ENCODE measurements at places on chromosomes 6 and 20. TPM values are rescaled to one million over a fixed set of nuclear protein-coding genes. Genes with fewer than 3 reads are reported as not detected.

DNA sequence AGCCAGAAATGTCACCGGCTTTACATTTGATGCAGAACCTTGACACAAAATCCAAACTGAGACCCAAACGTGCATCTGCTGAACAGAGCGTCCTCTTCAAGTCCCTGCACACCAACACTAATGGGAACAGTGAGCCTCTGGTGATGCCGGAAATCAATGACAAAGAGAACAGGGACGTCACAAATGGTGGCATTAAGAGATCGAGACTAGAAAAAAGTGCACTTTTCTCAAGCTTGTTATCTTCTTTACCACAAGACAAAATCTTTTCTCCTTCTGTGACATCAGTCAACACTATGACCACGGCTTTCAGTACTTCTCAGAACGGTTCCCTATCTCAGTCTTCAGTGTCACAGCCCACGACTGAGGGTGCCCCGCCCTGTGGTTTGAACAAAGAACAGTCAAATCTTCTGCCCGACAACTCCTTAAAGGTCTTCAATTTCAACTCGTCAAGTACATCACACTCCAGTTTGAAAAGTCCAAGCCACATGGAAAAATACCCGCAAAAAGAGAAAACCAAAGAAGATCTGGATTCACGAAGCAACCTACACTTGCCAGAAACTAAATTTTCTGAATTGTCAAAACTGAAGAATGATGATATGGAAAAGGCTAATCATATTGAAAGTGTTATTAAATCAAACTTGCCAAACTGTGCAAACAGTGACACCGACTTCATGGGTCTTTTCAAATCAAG lies 108.4 kb downstream of the RTN4IP1 start:
- no peaks in the 10 kb centered on the region for H3K36me3 ChIP-seq
- H3K4me1 ChIP-seq, result peaks cover 16% of the 10 kb centered on the region
- DNase-seq, result peak; percentile 69
- peak overlapping the region; percentile 24 for H3K4me3 ChIP-seq
- H3K27me3 ChIP-seq, result no peaks in the 10 kb centered on the region

- H3K27me3 ChIP-seq, result no peaks in the 10 kb centered on the region
- H3K4me3 ChIP-seq, result no peak overlapping the region
- no peak for DNase-seq
- H3K27ac ChIP-seq, result no peak overlapping the region
These were observed 141.9 kb downstream of the GMPR start for GRCh38 chr6:16380220-16380809.

TM9SF4 gene
- 49.2 TPM for total RNA-seq

OR2J3 gene
- not detected for total RNA-seq

- H3K27ac ChIP-seq, result no peak overlapping the region
- H3K36me3 ChIP-seq, result no peaks in the 10 kb centered on the region
- peaks cover 2% of the 10 kb centered on the region for H3K27me3 ChIP-seq
- no peak overlapping the region for H3K4me3 ChIP-seq
- no peaks in the 10 kb centered on the region for H3K4me1 ChIP-seq
These were observed 34.6 kb downstream of the FBXO5 start for GRCh38 chr6:152948150-152948768.

- H3K27ac ChIP-seq, result peak overlapping the region; percentile 14
- H3K4me1 ChIP-seq, result peaks cover 42% of the 10 kb centered on the region
- no peaks in the 10 kb centered on the region for H3K36me3 ChIP-seq
- no peak for DNase-seq
- H3K4me3 ChIP-seq, result no peak overlapping the region
These were observed 14.0 kb downstream of the DCBLD1 start for GRCh38 chr6:117496383-117496990.

DNA sequence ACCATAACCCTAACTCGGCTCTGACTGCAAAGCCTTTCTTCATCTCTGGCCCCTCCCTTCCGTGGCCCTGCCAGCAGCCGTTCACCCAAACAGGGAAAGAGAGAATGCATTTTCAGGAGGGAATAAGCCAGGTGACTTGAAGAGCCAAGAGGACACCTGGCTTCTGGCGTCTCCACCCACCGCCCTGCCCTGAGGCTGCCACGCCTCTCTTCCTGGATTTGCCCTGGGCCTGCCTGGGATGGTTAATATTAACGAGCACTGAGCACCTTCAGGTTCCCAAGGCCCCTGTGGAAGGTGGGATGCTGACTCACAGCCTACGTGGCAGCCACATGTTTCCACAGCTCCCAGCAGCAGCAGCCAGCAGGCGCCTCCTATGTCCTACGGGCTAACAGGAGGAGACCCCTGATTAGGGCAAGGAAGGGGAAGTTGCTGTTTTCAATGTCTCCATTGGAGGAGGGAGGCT lies 138.0 kb upstream of the RREB1 start:
- no peaks in the 10 kb centered on the region for H3K36me3 ChIP-seq
- H3K27ac ChIP-seq, result no peak overlapping the region
- no peaks in the 10 kb centered on the region for H3K27me3 ChIP-seq
- no peaks in the 10 kb centered on the region for H3K4me1 ChIP-seq
- no peak overlapping the region for H3K4me3 ChIP-seq
- peak; percentile 71 for DNase-seq

- H3K4me3 ChIP-seq, result no peak overlapping the region
- H3K27me3 ChIP-seq, result peaks cover 74% of the 10 kb centered on the region
- H3K27ac ChIP-seq, result no peak overlapping the region
- DNase-seq, result no peak
These were observed 6.6 kb upstream of the CPXM1 start for GRCh38 chr20:2807019-2807418.

DNA sequence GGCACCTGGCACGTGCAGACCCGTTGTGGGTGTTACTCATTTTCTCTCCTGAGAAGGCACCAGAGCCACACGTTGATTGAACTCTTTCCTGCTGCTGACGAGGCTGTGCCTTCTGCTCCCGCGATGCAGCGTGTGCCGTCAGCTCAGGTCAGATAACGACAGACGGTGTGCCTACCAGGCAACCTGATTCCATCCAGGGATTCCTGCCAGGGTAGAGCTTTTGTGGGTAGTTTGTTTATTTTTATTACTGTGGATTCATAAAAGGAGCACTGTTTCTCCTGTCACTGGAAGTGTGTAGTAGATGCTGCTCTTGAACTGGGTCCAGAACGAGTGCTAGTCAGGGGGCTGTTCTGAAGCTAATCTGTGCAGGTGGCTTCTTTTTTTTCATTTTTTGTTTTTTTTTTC lies 20.7 kb downstream of the PRPF6 start:
- peaks cover 4% of the 10 kb centered on the region for H3K4me1 ChIP-seq
- H3K27me3 ChIP-seq, result no peaks in the 10 kb centered on the region
- DNase-seq, result no peak
- H3K27ac ChIP-seq, result no peak overlapping the region
- H3K4me3 ChIP-seq, result no peak overlapping the region

TPX2 gene
- 1.6 TPM for total RNA-seq

GRCh38 chr20:47667531-47668312 lies 117.6 kb downstream of the SULF2 start:
- H3K36me3 ChIP-seq, result no peaks in the 10 kb centered on the region
- no peaks in the 10 kb centered on the region for H3K27me3 ChIP-seq
- no peak overlapping the region for H3K4me3 ChIP-seq
- H3K4me1 ChIP-seq, result peaks cover 7% of the 10 kb centered on the region
